ENCODE measurements at places on chromosomes 5 and 9.
A peak's percentile ranks its signal among the peaks of the same experiment; 100 is the strongest.

- DNase-seq: no peak
Observed at GRCh38 chr5:58763390-58763789, 180.5 kb downstream of the RAB3C start.

- no peak for DNase-seq
Observed at GRCh38 chr5:132962429-132963021, 909 bp downstream of the AFF4 start.

DNA sequence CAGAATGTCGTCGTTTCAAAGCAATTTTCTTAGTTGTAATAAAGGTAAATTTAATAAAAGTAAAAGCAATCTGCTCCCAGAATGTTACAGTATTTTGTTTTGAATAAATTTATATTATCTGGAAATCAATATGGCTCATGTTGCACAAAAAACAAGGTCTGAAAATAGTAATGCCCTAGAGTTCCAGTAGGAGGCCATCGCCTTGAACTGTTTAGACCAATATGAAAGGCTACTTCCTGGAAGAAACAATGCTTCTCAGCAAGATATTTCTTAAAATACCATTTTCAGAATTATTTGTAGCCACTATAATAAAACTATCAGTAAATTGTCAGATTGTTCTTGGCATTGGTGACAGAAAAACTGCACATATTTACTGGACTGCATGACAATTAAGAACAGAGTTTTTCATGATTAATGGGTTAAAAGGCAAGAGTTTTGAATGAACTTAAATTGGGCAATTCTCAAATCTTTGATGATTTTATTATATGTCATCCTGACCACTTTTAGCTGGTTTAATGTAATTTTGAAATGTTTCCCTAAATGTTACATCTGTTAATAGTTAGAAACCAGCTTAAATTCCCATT, 153.2 kb downstream of the COMMD10 start:
- DNase-seq: no peak

- no peak for DNase-seq
Observed at GRCh38 chr5:138469540-138470321, 4.5 kb downstream of the EGR1 start.

GRCh38 chr5:132866342-132867045, at the start of the genes GDF9 and UQCRQ:
Gene GDF9 (minus strand): TSS chr5:132866469. CDS start chr5:132864533, 1,936 bp downstream.
Gene UQCRQ (plus strand): TSS chr5:132866642. CDS start chr5:132866882, 240 bp downstream.
- peak; percentile 95 for DNase-seq

DNA sequence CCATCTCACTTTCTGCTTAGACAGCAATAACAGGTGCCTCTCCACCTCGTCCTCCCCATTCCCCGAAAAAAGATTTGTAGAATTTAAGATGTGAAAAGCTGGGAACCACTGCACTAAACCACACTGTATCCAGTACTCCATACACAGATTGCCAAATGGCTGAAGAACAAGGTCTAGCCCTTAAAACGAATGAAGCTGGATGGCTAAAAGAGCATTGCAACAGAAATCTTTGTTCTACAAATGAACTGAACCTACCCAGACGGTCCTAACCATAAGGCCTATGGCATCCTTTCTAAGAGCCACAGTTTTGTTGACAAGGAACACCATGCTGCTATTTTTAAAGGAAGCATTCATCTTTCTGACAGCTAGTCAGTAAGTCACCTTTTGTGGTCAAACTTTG, 152.3 kb downstream of the TTC39B start:
- DNase-seq: no peak

DNA sequence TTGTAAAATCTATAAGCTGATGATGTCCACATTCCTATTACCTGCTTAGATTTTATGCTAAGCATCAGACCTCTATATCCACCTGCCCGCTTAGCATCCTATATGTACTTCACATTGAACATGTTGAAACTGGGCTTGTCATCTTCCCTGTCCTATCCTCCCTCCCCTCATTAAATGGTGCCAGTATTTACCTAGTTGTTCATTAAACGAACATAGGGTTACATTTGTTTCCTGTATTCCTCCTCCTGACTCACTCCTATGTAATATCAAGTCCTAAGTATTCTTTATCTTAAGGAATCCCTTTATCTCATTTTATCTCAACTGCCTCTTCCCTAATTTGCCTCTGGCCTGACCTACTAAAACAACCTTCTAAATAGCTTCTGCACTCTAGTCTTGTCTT, 177.8 kb upstream of the MEF2C start:
- no peak for DNase-seq

GRCh38 chr5:176319827-176320554, 41.6 kb downstream of the KIAA1191 start:
- no peak for DNase-seq

DNA sequence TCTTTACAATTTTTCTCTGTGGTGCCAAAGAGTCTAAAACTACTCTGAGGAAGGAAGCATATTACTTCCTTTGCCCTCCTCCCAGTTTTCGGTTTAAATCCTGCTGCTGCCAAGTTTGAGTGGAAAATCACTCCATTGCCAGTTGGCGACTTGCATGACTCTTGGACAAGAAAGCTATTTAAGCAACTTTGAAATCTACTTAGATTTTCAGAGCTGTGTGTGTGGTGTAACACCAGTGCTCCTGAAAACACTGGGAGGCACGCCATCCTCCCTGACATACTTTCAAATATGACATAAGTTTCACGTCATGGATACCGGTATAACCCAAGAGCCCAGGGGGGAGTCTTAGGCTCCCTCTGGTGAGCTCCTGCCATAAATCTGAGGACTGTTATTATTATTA, 83.5 kb upstream of the RIOK2 start:
- peak; percentile 57 for DNase-seq

DNA sequence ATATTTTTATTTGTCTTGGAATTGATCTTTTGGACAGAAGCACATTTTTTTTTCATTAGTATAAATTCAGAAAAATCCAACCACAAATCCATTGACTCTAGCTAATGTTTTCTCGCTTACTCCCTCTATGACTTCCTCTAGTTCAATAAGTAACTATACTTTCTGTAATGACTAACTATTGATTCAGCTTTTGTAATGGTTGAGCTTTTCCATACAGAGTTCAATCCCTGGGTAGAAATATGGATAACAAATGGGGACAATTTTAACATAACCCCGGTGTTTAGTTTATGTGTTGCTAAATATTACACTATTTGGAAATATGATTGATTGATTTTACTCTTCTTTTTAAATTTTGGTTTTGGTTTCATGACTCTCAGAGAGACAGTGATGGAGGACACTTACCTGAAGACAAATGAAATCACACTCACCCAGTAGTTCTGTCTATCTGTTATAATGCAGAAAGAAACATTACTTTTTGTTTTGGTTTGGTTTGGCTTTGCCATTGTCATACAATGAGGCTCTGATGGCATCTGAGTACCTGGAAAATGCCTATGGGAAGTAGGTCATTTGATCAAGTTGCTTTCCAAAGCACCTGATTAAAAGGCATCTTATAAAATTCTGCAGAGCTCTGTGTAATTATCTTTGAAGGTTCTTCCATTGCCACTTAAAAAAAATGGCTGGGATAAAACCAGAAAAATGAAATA, 309.7 kb upstream of the MPDZ start:
- DNase-seq: no peak

DNA sequence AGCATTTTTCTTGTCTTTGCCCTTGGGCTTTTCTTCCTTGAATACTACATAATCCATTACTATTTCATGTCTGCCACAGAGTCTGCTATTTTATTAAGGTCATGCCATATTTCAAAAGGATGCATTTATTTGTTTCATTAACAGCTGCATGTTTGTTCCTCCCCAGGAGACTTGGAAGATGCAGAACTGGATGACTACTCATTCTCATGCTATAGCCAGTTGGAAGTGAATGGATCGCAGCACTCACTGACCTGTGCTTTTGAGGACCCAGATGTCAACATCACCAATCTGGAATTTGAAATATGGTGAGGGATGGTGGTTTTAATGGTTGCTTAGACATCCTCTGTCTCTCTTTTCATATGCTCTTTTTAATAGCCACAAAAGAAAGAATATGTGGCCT, 4.0 kb downstream of the IL7R start:
- DNase-seq: no peak

DNA sequence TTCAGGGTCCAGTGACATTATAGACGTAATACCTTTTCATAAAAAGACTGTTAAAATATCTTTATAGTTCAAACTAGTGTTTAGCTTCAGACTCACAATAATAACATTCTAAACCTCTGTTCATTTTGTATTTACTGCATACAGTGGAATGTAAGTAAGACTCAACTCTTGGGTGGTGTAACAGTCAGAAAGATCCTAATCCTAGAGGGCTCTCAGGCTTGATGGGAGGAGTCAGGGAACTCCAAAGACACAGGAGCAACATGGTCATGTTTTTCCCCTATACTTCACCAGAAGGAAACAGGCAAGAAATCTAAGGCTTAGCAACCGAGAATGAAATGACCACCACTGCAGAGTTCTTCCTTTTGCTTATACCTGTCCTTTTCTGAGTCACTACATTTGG, 82.6 kb downstream of the MRPS27 start:
- DNase-seq: no peak

GRCh38 chr9:93890436-93890935, 64.7 kb downstream of the BARX1 start:
- no peak for DNase-seq

DNA sequence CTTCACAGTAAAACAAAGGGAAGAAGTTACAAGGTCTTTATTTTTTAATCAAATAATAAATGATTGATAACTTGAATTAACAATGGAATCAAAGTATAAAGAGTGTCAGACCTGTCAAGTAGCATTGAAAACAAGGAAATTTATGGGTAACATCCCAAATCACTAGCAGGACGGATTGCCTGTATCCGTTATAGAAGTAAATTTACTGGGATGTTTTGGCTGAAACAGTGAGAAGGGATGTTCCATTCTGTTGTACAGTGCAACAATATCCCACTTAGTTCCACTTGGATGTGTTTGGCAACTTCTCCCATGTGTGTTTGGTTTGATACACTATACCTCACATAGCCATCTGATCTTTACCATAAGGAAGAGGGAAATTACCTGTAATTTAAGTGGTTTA, 421.0 kb upstream of the CHD1 start:
- no peak for DNase-seq

GRCh38 chr5:56206126-56206910, 26.8 kb downstream of the ANKRD55 start:
- DNase-seq: no peak

- DNase-seq: no peak
Observed at GRCh38 chr9:636931-637591, 204.4 kb upstream of the DMRT1 start.

- no peak for DNase-seq
Observed at GRCh38 chr9:121292051-121292450, 24.1 kb downstream of the GSN start.

DNA sequence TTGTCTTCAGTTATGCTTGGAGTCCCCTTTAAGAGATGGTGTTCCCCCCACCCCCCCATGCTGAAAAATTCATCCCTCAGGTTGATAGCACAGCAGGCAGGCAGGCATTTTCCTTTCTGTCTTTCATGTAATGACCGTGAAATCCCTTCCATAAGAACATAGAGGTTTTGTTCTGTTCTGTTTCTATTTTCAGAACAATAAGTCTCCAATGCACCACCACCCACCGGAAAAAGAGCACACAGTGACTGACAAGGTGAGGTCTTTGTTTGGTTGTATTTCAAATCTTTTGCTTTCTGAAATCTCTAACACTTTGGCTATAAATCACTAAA, 52.4 kb downstream of the DMRT2 start:
- no peak for DNase-seq

DNA sequence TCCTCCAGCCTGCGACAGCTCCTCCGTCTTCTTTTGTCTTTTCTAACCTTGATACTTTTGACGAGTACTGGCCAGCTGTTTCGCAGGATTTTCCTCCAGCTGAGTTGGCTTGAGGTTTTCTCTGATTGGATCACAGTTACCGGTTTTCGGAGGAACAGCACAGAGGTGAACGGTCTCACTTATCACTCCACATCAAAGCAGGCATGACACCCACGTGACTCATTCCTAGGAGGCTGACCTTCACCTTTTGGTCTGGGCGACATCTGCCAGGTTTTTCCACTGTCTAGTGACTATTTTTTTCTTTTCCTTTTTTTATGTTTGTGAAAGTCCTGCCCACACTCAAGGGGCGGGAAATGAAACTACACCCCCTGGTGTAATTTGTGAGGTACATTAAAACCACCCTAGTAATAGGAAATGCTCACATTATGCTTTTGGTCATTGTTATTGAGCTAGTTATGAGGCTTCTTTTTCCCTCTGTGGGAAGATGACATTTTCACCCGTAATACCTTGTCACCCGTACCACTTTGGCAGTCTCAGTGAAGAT, 319.2 kb downstream of the GADD45G start:
- no peak for DNase-seq

GRCh38 chr9:21267485-21268346, 27.9 kb upstream of the IFNA14 start:
- DNase-seq: no peak

DNA sequence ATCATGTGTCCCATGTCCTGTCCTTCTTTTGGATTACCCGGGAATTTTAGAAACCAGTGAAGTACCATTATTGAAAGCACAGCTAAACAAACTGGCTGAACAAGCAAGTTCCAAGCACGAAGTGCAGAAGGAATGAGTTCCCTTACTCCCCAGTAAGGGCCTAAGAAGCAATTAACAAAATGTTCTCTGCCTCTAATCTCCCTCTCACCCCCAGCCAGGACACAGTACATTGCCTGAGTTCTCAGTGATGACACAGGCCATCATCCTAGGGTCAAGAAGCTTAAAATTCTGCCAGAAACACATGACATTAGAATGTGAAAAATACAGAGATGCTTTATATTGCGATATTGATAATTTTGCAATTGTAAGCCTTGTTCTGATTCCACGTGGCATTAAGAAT, 118.0 kb downstream of the PLPPR1 start:
- DNase-seq: no peak

GRCh38 chr5:11684607-11685006, 219.6 kb downstream of the CTNND2 start:
- DNase-seq: no peak

DNA sequence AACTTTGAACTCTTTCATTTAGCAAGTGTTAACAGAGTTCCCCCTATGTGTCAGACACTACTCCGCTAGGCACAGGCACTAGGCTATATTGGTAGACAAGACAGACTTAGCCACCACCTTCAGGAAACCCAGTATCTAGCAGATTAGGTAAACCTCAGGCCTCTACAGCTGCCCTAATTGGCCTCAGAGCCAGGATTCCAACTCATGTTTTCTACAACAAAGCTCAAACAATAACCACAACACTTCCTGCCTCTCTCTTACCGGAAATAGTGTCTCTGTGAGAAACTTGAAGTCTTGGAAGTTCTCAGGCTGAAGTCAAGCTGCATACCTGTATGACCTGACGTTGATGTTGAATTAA, 116.6 kb upstream of the SLC44A1 start:
- DNase-seq: no peak

GRCh38 chr5:163512526-163512925, 7.1 kb downstream of the MAT2B start:
- DNase-seq: no peak

DNA sequence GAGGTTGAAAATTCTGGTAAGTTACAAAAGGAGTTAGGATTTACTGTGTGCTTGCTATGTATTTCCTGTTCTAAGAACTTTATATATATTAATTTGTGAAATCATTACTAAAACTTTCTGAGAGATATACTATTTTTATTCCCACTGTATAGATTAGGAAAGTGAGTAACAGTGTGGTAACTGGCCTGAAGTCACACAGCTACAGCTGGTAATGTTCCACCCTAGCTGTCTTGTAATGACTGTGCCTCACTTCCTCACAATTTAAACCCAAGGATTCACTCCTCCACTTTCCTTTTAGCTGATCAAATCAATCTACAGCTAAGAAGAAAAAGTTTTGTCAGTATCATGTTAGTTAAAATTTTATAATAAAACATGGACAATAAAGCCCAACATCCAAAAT, 278.8 kb downstream of the GAS1 start:
- no peak for DNase-seq

- no peak for DNase-seq
Observed at GRCh38 chr9:137663584-137663983, 44.8 kb downstream of the EHMT1 start.
